Globus pallidus (tissue), 1 donor: ENCODE measurements at places on chromosomes 13 and 19.
A peak's percentile ranks its signal among the peaks of the same experiment; 100 is the strongest.

GRCh38 chr19:49119411-49120324, at the start of gene PPFIA3:
TSS of gene PPFIA3 (plus strand) at chr19:49119544. CDS start at chr19:49127874, 8,330 bp downstream.
- DNase-seq, result no peak

GRCh38 chr19:13689085-13689484, 75.2 kb upstream of the MRI1 start:
- no peak for DNase-seq

DNA sequence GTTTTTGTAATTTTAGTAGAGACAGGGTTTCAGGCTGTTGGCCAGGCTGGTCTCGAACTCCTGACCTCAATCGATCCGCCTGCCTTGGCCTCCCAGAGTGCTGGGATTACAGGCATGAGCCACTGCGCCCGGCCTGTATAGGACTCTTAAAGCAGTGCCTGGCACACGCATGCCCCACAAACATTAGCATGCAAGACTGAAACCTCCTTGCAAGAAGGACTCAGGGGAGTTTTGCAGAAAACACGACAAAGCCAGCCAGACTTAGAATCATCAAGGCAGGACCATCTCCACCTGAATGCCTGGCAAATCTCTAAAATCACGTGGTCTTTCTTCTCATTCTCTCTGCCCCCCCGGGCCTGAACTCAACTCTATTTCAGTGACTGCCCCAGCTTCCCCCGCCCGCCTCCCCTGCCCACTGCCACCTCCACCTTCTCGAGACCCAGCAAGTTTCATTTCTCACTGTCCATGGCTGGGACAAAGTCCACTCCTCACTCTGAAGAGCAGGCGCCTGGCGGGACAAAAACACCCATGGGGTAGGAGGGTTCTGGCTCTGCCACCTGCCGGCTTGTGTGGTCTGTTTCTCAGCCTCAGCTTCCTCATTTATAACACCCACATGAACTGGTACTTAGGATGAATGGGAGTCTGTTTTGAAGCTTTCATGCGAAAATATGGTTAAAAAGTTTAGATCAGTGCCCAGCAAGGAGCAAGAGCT, 2.4 kb downstream of the TICAM1 start:
- DNase-seq, result no peak

DNA sequence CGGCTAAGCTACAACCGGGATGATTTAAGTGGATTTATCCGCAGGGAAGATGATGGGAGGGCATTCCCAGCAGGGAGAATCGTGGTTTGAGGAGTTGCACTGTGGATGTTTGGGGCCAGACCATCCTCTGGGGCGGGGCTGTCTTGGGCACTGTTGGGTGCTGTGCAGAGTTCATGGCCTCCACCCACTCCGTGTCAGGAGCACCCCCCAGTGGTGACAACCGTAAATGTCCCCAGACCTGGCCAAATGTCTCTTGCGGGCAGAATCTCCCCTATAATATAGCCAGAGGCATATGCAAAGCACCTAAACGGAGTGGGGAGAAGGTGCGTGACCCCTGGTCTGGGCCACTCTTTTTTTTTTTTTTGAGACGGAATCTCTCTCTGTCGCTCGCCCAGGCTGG, 40.2 kb downstream of the SMIM24 start:
- DNase-seq, result no peak

DNA sequence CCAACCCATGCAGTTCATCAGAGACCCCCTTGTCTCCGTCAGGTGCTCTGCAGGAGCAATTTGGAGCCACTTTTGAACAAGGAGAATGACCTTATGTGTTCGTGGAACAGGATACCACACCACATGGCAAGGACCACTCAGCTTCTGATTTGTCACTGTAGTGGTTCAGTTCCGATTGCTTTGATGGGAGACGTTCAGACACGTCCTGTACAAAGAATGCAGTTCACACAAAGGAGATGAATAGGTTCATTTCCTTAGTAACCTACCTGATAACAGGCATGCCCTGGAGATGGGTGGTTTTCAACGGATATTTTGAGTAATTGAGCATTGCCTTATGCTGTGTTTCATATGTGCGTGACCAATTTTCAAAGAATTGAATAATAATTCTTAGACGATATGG, 17.2 kb downstream of the FGF9 start:
- DNase-seq, result no peak

- DNase-seq, result no peak
Observed at GRCh38 chr13:100483841-100484381, 104.7 kb downstream of the GGACT start.

GRCh38 chr13:93080587-93080986, 146.0 kb upstream of the GPC6 start:
- no peak for DNase-seq

DNA sequence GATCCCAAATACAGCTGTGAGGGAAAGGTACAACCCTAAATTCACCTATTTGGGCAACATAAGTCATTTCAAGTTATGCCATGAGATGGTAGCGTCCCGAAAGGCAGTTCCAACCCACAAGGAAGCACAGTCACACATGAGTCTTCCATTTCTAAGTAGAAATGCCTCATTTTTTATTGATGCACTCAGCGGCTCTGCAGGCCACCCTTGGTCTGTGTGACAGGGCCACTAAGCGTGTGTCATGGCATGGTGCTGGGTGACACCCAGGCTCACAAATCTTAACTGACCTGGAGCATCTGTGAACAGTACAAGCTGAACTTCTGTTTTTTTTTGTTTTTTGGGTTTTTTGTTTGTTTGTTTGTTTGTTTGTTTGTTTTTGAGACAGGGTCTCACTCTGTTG, 15.1 kb downstream of the RAB20 start:
- no peak for DNase-seq

- no peak for DNase-seq
Observed at GRCh38 chr13:49932868-49933267, 3.3 kb downstream of the SPRYD7 start.

GRCh38 chr19:41808663-41809566, 12.5 kb downstream of the CEACAM3 start:
- DNase-seq, result no peak

DNA sequence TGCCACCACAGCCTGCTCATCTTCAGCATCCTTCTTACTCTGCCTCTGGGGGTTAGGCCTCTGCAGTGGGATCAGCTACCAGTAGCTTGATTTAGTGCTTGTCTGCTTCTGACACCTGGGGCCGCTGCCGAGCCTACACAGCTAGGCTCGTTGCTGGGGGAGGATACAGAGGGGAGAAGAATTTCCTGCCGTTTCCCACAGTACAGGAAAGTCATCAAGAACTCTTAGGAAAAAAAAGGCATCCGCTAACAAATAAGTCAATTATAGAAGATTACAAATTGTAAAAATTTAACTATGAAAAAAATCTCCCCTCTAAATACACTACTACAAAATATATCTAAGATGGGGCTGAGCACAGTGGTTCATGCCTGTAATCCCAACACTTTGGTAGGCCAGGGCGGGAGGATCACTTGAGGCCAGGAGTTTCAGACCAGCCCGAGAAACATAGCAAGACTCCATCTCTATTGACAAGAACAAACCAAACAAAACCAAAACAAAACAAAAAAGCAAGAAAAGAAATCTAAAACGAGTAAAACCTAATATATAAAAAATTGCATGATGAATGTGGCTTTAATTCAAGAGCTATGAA, 26.7 kb downstream of the LATS2 start:
- DNase-seq, result no peak

DNA sequence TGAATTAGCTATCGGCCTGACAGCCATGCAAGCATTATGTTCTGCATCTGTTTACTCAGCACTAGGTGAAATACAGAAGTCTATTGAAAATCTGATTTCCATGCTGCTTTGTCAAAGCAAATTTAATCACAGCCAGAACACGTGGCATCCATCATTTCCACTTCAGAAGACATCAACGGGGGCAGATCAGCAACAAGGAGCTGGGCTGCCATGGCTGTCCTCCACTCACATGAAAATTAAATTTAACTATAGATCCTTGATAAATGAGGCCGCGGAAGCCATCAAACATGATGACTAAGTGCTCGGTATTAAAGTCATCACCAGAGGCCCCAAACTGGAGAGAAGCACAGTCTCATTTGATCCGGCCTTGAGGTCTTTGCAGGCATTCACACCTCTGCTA, 443.5 kb downstream of the HS6ST3 start:
- no peak for DNase-seq

DNA sequence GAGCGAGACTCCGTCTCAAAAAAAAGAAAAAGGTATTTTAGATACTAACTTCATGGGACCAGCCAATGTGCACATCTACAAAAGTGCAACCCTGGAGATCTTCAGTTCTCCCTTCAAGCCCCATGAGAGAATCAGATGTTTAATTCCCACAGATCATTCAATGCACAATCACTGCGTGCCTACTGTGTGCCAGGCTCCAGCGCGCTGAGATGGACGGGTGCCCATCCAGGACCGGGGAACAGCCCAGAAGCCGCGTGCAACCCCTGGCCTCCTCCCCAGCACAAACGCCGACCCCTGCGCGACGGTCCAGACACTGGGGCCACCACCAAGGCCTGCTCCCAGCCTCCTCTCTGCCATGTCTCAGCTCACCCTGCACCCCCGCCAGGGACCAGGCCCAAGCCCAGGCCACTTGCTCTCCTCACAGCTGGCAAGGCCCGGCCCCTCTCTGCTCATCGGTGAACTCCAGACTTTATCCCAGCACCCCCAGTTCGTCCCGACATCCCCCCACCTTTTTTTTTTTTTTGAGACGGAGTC, 5.3 kb downstream of the BTBD2 start:
- no peak for DNase-seq

DNA sequence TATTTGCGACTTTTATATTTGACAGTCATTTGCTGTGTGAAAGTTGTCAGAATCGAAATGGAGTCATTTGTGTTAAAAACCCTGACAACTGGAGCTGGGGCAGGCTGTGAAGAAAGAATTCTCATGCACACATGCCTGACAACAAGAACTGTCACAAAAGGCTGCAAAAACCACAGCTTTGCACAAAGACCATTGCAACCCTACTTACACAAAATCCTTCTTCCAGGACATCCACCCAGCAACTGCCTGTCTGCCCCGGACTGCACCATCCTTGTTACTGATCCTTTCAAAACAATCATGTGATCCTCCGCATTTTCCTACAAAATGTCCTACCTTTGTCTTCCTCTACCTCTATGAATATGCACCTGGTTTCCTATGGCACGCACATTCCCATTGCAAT, 66.8 kb upstream of the IRS2 start:
- no peak for DNase-seq

GRCh38 chr19:38434549-38435051, 1.1 kb downstream of the RYR1 start:
- DNase-seq, result peak; percentile 54

GRCh38 chr13:107217251-107217650, 649.3 kb upstream of the ARGLU1 start:
- no peak for DNase-seq

- DNase-seq, result no peak
Observed at GRCh38 chr13:51091839-51092238, 19.2 kb downstream of the C13orf42 start.

DNA sequence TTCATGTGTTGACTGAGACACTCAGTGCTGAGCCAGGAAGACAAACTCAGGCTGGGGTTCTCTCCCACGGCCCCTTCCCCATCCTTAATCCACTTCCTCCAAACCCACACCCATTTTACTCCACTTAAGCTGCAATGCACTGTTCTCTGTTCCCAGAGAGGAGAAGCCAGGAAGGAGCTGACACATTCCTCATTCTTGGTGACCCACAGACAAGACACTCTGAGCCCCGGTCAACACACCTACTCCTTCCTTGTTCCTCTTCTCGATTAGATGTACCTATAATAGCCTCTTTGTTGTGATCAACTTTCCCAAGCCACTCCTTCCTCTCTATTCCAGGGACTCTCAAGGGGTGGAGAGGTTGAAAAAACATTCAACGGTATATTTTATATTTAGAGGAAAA, 47.1 kb downstream of the INSR start:
- no peak for DNase-seq

GRCh38 chr13:28585561-28585960, 73.4 kb upstream of the POMP start:
- DNase-seq, result no peak

- no peak for DNase-seq
Observed at GRCh38 chr19:35256566-35256965, 7.8 kb downstream of the LSR start.

DNA sequence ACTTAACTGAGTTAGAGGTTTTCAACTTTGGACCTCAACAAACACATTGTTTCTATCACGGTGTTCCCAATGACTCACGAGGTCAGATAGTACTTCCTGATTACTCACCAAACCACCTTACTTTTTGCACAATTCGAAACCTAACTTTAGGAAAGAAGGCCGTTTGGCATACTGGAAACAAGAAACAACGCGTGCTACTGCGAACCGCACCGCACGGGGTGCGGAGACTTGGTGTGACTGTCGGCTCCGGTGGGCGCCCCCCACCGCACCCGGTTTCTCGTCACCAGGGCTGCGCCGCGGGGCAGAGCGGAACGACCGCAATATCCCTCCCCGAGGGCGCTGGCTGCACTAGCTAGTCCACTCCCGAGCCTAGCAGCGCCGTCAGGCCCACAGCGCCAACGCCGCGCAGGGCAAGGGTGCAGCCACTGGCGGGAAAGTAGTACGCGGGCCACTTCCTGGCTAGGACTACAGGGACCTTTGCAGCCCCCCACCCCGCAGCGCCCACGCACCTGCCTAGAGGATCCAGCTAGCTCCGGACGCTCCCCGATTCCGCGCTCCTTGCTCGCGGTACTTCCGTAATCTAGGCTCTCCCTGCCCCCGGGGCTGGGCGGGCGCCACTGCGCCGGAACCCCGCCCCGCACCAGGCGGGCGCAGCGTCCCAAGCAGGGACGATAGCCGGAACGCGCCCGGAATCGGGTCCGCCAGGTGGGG, at the start of gene PARP4:
TSS of gene PARP4 (minus strand) at position 582 of the 711 bp plus-strand sequence. CDS start 9,002 bp downstream, outside the sequence.
- peak; percentile 73 for DNase-seq

DNA sequence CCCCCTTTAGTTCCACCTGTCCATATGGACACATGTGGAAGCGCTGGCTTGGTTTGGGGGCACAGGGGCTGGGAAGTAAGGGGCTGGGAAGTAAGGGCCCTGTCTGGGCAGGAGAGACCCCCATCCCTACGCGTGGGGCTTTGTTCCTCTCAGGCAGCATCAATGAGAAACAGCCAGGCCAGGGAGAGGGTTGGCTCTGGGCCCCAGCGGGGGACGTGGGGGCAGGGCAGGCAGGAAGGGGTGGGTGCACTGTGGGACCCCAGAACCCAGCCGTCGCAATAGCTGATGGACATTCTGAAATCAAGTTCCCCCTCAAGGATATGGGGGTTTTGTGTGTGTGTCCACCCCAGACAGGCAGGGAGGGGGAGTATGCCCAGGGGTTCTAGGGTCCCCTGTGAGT, 1.2 kb downstream of the NCAN start:
- no peak for DNase-seq

DNA sequence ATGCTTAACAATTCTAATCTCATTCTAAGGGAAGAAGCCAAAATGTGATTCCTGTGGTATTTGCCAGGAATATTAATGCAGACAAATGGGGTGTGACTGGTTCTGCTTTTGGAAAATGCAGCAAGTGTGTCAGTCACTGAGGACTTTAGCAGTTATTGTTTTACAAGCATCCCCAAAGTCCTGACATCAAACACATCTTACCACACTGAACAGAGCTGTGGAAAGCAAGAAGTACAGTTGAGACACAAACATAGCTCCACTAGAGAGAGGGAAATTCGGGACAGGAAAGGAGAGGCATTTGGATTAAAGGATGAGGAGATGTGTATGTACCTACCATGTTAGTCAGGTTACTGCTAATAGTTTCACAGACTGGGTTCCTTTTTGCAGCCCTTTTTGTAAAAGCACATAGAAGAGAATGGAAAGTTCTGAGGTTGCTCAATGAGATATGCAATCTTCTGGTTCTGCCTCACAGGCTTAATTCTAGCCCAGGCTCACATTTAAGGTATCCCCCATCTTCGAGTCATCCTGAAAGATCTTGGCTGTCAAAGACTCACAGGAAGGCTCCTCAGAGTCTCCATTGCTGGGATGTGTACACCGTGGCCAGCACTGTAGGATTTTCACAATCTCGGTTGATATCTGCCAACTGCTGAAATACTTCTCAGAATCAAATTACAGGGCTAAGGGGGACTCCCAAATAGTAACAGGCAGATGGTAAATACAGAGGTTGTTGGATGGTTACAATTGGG, 316.6 kb downstream of the DNAJC15 start:
- DNase-seq, result no peak
